ENCODE measurements at places on chromosomes 16 and 17. TPM values are rescaled to one million over a fixed set of nuclear protein-coding genes. Genes with fewer than 3 reads are reported as not detected.

DNA sequence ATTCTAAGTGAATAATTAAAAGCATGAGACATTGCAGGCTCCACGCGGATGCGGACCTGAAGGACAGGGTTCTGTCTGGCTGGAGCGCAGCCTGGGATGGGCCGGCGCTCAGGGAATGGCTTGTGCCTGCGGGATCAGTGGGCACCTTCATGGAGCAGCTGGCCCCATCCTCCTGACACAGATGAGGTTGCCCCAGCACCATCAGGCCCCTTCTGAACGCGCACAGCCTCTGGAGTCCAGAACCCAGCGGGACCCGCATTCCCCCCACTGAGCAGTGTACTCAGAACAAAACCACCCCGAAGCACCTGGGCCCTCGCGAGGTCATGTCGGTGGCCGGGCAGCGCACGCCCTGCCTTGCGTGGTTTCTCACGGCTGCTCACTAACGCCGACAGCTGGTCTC is 70.5 kb upstream of the CHMP6 start:
- DNase-seq, result no peak

DNA sequence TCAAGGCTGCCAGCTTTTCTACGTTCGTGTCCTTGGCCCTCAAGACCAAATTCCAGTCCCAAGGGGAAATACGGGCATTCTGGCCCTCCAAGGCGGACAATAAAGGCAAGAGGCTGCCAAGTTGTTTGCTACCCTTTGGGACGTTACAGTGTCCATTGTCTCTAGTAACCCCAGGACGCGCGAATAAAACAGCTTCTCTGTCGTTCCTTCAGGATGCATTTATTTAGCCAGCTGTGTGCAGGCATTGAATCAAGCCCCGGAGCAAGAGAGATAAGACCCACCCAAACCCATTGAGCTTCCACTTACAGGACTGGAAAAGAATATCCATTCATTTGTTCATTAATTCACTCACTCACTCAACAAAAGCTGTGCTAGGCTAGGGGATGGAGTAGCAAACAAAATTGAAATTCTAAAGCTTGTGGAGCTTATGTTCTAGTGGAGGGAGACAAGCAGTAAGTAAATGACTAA is 656 bp downstream of the MRPL58 start:
- no peak for DNase-seq

GRCh38 chr17:38425744-38426143 is 2.5 kb upstream of the ARHGAP23 start:
- no peak for DNase-seq

DNA sequence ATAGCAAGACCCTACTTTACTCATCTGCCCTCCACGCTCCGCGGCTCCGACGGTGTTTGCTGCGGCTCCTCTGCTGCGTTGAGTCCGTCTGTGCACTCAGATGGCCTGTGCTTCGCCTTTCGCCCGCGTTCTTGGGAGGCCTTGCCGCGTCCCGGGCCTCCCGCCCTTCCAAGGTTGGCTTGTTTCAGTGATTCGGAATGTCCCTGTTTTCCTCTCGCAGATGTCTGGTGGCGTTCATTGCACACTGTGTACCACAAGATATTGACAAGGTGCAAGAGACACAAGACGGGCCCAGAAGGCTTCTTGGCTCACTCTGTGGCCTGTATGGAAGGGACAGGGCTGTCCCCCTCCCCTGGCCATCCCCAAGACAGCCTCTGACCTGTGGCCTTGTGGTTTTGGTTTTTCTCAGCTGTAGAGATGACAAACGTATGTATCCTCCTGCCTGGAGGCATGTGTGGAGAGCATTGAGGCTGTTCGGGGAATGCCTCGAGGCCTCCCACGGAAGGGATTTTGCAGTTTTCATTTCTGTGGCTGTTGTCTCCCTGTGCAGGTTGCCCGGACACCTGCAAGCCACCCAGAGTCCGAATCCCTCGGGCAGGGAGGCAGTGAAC is 15.4 kb downstream of the MGRN1 start:
- DNase-seq, result no peak

- DNase-seq, result no peak
These were observed 23.5 kb downstream of the LGALS3BP start for GRCh38 chr17:78956254-78956653.

GRCh38 chr16:55949518-55949917 is 74.3 kb upstream of the CES5A start:
- no peak for DNase-seq

DNA sequence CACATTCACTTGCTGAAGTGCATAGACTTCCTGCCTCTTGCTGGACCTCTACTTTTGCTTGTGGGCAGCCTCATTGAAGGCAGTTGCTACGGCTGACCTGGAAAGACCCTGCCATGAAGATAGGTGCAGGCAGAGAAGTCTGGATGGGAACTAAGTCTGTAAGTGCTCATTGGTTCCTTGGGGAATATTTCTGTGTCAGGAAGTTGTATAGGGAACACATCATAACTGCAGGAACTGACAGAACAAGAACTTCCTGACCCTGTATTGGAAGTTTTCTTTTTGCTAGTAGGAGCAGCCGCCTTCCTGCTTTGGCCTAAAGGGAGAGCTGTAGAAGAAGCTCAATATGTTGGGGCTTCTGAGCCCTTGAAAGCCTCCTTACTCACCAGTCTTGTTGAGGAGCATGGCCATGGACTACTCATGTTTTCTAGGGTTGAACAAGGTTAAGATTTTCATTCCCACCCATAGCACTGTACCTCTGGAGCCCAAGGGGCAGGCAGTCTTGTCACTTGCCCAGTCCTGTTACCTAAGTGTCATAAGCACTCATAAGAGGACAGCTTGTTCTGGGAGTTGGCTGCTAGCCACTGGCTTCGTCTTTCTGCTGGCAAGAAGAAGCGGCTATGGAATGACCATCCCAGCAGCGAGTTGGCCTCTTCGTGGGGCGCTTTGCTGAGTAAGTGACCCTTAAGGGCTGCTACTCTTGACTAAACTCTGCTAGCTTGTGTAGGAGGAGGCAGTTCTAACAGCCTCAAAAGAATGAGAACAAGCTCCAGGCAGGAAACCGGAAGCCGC is 7.2 kb downstream of the UBFD1 start:
- no peak for DNase-seq

DNA sequence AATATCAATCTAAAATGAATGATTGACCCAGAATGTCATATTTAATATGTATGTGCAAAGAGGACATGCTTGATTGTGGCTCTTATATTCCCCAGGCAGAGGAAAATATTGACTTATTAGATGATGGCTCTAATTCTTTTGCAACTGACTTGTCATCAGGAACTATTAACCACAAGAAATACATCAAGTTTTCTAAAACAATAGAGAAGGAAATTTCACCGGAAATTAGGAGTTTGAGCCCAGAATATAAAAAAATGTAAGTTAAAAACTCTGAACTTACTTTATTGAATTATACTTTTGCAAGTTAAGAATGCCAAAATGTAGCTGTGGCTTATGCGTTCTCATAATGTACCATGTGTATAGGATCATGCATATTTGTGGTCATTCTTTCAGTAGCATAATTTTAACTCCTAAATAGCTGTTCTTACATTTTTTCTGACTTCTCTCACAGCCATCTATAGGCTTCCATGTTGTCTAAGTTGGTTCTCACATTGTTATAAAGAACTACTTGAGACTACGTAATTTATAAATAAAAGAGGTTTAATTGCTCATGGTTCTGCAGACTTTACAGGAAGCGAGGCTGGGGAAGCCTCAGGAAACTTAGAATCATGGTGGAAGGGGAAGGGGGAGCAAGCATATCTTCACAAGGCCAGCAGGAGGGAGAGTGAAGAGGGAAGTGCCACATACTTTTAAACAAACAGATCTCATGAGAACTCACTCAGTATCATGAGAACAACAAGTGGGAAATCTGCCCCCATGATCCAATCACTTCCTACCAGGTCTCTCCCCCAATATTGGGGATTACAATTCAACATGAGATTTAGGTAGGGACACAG is 11.6 kb downstream of the EFCAB13 start:
- no peak for DNase-seq

Gene GUCY2D
- 1.4 TPM for total RNA-seq

Gene ZP2
- total RNA-seq, result not detected

Gene TEKT1
- total RNA-seq, result not detected

Gene TBC1D26
- total RNA-seq, result 1.1 TPM

Gene SOX15
- total RNA-seq, result 0.69 TPM
